Stimulated activated CD8-positive, alpha-beta memory T cell treated with anti-CD3 and anti-CD28 coated beads, Interleukin-15, amount 100 ng/mL, for 24 hours (primary cell): ENCODE measurements at places on chromosomes 4 and X.

GRCh38 chr4:183205709-183206108 is 106.7 kb downstream of the WWC2 start:
- no peak for DNase-seq

DNA sequence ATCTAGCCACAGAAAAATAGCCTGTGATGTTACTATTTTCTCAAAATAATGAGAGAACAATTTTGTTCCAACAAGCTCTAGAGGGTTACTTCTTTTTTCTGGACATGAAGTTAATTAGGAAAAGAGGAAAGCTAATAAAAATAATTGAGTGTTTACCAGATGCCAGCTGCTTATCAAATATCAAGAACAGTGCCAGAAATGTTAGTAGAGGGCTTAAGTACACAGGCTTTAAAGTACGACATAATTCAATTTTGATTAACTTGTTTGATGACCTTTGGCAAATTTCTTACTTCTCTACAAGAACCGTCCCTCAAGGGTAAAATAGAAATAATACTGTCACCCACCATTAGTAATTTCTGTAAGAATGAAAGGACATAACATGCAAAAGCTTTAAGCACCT is 977.0 kb downstream of the FSTL5 start:
- no peak for DNase-seq

DNA sequence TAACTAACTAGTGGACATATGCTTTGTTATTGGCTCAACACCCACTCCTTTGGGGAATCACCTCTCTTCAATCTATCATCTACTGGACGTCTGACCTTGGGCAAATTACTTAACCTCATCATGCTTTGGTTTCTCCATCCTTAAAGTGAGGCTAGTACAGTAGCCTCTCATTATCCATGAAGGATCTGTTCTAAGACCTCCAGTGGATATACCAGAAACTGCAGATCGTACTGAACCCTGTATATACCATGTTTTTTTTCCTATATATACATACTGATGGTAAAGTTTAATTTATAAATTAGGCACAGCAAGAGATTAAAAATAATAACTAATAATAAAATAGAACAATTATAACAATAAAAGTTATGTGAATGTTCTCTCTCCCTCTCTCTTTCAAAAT is 56.2 kb downstream of the HMGB3 start:
- DNase-seq: no peak

DNA sequence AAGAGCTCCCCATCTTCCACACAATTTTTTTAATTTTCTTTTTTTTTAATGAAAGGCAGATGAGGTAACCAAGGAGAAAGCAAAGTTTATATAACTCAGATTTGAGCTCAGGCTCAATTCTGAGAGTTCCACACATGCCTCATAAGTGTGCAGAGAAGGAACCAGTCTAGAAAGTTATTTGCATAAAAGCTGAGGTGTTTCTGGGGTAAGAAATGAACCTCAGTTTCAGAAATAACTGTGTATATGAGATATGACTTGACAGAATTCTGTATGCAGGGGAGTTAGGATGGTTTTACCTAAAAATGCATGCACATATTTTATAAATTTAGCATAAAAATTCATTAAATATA is 51.3 kb downstream of the DTHD1 start:
- no peak for DNase-seq

- DNase-seq: no peak
Measured at GRCh38 chr4:6226506-6226905, 26.2 kb upstream of the JAKMIP1 start.

GRCh38 chr4:7973545-7973981 is 33.9 kb upstream of the AFAP1 start:
- DNase-seq: no peak

DNA sequence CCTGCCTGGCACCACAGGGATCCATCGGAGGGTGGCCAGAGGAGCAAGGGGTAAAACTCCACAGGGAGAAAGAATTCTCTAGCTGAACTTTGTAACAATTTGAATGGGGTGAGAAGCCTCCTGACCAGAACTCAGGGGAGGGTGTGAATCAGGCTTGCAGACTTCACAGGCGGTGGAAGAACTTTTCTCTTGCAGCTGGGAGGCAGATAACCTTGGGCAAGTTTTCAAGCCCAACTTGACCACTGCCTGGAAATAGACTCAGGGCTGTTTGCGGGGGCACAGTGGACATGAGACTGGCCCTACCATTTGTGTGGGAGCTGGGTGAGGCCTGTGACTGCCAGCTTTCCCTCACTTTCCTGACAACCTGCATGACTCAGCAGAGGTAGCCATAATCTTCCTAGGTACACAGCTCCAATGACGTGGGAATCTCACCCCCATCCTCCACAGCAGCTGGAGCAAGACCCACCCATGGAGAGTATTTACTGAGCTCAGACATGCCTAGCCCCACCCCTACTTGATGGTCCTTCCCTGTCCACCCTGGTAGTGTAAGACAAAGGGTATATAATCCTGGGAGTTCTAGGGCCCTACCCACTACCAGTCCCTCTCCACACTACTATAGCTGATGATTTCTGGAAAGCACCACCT is 210.0 kb upstream of the AGTR2 start:
- no peak for DNase-seq

GRCh38 chr4:2649604-2650114 is 106.5 kb downstream of the TNIP2 start:
- DNase-seq: no peak

GRCh38 chrX:123425904-123426303 is 241.8 kb downstream of the GRIA3 start:
- DNase-seq: no peak

GRCh38 chrX:39527025-39527424 is 570.7 kb downstream of the BCOR start:
- no peak for DNase-seq

GRCh38 chr4:101807351-101807750 is 16.8 kb downstream of the BANK1 start:
- DNase-seq: no peak

DNA sequence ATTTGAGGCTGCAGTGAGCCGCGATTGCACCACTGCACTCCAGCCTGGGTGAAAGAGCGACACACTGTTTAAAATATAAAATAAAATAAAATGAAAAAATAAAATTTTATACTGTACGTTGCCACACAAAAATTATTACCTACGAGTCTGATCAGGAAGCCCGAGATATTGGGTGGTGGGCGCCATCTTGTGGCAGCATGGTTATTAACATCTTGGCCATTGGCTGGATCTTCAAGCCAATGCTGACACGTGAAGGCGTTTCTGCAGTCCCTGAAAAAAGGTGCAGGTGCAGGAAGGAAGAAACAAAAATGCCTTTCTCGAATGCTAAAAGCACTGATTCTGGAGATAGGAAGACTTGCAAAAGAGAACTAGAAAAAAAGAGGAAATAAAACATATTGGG is 4.9 kb upstream of the TLR8 start:
- peak; percentile 13 for DNase-seq

DNA sequence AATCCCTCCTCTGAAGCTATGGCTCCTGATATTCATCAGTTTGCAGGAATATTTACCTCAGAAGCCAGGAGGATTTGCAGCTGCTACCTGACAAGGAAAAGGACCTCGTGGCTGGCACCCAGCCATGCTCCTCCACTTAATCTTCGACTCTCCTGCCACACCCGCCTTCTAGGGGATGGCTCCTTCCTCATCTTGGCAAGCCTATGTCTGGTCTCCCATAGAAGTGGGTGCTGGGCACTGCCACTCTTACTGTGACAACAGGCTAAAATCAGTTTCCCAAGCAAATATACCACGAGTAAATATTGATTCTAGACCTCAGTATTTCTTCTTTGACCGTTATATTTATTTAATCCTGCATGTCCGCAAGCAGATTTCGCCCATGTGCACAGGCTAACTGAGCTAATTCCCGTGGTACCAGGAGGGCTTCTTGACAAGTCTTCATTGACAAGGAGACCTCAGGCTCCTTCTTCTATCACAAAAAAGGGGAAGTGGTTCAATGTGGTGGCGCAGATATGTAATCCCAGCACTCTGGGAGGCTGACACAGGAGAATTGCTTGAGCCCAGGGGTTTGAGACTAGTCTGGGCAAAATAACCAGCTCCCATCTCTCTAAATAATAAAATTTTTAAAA is 52.6 kb upstream of the DCTD start:
- no peak for DNase-seq

GRCh38 chr4:38489924-38490639 is 173.9 kb upstream of the KLF3 start:
- no peak for DNase-seq

DNA sequence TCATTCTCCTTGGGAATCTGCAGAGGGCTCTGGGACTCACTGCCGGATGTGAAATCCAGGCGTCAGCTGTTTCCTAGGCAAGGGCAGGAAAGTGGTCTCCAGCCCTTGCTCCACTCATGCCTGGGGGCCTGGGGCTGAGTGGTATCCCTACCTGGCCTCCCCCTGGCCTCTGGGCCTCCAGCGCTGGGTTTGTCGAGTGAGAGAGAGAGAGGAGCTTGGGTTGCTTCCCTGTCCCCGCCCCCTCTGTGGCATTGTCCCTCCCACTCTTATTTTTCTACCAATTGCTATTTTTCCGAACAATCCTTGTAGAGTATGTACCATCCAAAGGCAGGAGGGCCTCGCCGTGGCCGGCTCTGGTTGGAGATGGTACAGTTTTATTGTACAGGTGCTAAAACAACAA is 53.1 kb downstream of the ELF4 start:
- no peak for DNase-seq

DNA sequence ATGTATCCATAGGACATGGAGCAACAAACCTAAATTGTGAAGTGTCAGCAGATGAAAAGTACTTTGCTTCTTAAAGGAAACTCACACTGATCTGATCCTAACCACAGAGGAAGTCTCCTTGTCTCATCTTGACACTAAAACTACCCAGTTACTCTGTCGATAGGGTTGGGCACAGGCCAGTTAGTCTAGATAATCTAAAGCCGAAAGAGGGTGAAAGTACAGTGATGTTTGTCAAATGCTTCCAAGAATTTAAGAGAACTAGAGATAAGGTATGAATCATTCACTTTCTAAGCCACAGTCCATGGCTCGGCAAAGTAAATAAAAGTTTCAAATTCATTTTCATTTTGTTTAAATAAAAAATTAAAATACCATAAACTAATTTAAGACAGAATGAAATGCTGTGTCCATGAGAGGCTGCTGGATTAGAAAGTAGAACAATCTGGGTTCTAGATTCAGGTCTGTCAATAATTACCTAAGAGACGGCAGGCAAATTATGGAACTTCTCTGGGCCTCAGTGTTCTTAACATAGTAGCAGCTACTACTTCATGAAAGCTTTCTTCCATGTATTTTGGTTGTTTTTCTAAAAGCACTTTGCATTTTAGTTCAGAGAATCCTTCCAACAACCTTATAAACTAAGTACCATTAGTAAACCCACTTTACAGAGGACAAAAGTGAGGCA is 176.7 kb downstream of the LDB2 start:
- no peak for DNase-seq

GRCh38 chrX:97057349-97057909 is 173.7 kb downstream of the RPA4 start:
- no peak for DNase-seq

GRCh38 chrX:105495376-105495775 is 274.9 kb upstream of the TEX13A start:
- DNase-seq: no peak

DNA sequence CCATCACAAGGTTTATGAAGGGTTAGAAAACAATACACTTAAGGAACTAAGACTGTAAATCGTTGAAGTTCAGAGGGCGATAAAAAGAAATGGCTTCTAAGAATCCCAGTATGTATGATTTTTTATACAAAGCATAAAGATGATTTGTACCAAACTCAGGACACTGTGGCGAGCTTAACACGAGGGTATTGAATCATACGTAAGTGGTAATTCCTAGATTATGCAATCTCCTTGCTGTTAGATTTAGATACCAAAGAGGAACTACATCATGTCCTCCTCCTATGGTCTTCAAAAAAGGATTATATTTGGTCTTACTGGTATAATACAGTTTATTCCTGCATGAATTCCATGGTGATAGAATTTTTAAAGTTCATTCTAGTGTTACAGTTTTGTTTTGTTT is 23.9 kb downstream of the NFKB1 start:
- DNase-seq: no peak

- no peak for DNase-seq
Measured at GRCh38 chrX:44235534-44235933, 107.9 kb downstream of the EFHC2 start.

- no peak for DNase-seq
Measured at GRCh38 chrX:23046443-23046842, 46.7 kb downstream of the DDX53 start.
